ENCODE measurements at places on chromosomes 2 and 18.

- no peak for DNase-seq
Observed at GRCh38 chr18:5588529-5588928, 44.7 kb upstream of the EPB41L3 start.

GRCh38 chr2:41498781-41499180 lies 549.0 kb upstream of the PKDCC start:
- no peak for DNase-seq

DNA sequence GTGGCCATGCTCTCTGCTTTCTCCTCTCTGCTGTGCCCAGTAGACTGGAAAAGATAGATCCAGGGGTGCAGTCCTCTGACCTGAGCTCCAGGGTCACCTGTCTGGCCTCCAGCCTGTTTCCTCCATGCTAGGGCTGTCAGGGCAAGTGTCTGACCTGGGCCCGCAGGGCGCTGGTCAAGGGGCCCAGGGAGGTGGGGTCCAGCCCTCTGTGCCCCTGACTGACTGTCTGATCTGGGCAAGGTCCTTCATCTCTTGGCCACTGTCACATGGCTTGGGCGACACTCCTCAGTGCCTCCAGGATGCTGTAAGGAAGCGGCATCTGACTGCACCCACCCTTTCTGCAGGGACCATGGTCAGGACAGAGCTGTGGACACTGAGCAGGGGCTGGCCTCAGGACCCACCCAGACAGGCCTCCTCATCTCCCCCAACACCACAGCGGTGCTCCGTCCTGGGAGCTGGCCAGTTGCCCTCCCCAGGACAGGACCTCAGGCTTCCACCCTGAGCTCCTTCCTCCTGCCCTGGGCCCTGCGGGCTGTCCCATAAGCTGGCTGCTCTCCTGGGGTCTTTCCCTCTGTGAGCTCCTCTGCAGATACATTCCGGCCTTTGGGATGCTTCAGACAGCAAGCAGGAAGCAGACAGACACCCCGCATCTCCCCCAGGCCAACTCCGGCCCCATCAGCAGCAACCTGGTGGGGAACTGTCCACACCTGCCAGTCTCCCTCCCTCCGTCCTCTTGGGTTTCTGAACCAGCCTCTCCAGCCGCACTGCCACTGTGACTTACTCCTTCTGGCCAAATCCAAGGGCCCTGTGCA lies 21.2 kb upstream of the ALPI start:
- DNase-seq = no peak

DNA sequence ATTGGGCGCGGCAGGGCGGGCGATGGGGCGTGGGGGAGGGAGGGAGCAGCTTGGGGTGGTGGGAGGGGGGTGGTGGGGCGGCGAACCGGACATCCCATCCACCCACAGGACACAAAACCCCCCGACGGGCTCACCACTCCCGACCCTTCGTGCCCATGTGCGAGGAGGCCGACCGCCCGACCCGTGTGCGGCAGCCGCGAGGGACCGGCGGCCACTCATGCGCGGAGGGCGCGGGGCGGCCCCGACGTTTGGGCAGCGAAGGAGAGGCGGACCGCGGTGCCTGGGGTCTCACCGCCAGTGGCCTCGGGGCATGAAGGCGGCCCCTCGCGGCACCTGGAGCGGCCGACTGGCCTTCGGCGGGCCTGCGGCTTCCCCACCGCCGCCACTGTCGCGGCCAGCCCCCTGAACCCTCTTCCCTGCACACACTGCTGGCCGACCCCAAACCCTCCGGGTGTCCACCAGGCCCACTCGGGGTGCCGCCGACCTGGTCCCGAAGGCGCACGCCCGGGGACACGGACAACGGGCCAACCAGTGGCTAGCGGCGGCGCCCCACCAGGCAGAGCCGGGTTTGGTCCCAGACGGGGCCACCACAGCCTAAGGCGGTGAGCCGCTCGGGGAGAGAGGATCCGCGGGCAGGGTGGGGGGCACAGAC lies 94.6 kb upstream of the ANKRD30BL start:
- DNase-seq = no peak

GRCh38 chr2:156800781-156801361 lies 364.7 kb downstream of the GPD2 start:
- DNase-seq = no peak

- no peak for DNase-seq
Observed at GRCh38 chr2:149160701-149161217, 122.3 kb downstream of the LYPD6B start.

DNA sequence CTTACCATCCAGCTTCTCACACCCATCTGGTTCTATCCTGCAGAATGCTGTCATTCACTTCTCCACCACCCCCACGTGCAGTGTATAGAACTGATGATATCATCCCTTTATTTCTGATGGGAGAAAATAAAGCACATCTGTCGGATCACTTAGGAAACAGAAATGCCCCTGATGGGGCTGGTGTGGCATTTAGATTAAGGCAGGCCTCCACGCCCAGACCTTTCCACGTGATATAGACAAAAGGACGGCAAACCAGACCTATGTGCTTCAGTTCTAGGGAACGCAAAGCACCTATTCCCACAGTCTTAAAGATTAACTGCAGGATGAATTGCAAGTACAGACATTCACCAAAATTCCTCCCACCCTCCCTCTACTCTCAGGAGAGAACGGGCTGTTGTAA lies 27.6 kb upstream of the CABLES1 start:
- DNase-seq = no peak

- no peak for DNase-seq
Observed at GRCh38 chr18:54279477-54280219, 10.3 kb downstream of the POLI start.

DNA sequence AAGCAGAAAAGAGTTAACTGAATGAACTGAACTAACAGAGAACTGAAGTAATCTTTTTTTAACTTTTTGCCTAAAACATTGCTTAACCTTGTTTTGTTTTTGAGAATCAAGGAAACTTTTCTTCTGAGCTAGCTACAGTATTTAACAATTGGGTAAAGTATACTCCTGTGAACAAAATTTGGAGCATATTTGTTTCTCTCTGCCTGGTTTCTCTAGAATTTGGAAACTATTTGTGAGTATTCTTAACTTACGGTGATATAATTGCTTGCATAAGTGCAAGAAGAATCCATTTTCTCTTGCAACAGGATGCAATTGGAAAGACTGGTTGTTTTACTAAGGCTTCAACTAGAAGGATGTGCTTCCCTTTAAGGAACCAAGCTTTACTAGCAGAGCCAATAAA lies 65.9 kb upstream of the FAM98A start:
- DNase-seq = no peak

DNA sequence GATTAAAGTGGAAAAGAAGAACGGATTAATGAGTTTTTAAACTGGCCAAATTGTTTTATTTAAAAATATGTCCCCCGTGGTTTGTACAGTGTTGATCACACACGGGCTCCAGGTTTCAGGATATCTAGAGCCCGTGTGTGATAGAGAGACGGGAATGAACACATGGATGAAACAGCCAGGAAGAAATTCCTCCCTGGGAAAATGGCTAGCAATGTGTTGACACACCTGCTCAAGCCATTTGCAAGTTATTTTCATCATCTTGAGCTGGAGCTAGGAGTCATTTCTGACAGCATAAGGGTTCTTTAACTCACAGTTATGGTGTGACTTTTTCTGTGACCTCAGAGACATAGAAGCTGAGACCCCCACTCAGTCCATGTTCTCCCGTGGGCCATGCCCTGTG lies 81.6 kb downstream of the LRRFIP1 start:
- DNase-seq = no peak

GRCh38 chr2:232523682-232524597 lies 2.0 kb upstream of the CHRND start:
- DNase-seq = no peak

DNA sequence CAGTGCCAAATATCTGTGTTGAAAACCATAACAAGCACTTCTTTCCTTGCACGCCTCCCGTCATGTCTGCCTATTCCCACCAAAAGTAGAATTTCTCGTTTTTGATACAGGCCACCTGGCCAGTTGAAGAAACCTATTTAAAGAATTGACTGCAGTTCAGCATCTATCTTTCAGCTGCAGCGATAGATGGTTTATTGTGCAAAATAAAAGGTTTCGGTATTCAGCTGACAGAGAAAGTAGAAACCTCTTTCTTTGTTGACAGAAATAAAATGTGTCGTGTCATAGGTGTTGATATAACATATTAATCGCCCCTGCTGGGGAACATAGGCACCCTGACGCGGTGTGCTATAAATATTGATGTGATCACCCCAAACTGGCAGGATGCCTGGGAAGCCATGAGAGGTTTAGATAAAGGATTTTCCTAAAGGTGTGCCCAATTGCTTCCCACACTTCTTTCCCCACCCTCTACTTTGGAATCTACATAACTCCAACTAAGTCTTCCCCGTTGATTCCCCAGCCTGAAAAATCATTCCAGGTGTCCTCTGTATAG lies 570.4 kb downstream of the CCDC85A start:
- DNase-seq = no peak

DNA sequence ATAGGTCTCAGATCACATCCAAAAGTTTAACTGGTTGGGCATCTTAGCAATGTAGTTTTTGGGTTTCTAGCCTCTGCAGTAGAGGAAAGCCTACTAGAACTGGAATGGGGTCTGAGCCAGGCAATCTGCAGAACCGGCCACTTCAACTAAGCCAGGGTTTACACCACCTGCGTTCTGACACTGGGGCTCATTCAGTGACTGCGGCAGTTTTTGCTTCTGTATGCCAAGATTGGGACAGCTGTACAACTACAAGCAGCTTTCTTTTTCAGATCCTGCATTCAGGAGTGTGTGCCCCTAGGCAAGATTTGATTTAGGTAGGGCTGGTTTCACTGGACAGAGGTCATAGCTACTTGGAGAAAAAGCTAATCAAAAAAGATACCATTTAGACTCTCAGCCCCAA lies 43.7 kb upstream of the IGFBP5 start:
- DNase-seq = no peak

DNA sequence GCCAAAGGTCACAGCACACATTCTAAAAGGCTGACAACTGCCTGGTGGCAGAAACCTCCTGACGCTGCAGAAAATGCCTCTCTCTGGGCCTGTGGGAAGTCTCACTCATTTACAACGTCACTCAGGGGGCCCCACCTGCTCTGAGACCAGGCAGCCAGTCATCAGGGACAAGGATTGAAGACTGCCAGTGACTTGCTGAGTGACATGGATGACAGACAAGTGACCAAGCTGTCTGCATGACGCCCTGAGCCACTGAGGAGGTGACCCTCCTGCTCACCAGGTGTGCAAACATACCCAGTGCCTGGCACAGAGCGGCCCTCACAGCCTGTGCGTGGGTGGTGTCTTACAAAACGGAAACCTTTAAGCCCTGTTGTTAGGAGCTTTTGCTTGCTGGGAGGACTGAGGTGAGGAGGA lies 392.4 kb downstream of the TNS1 start:
- DNase-seq = no peak

DNA sequence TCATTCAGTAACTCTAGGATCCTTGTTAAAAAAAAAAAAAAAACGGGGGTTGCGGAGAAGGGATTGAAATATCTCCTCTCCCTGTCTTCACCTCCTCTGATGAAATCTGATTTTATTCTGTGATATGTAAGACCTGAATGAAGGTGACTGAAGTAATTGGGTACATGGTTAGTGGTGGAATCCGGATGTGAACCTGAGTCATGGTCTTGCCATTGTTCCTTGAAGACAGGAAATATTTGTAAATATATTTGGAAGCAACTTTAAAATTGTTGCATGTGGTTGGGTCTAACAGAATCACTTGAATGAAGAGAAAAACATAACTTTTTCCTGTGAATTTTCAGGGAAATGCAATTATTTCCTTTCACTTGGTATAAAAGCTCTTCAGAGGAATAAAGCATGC lies 3.0 kb upstream of the IL1A start:
- no peak for DNase-seq
